Ecto neural progenitor cell (in vitro differentiated cells): ENCODE measurements at places on chromosomes 16 and 17.

GRCh38 chr16:825341-826061 is 25.0 kb upstream of the GNG13 start:
- DNase-seq, result no peak

DNA sequence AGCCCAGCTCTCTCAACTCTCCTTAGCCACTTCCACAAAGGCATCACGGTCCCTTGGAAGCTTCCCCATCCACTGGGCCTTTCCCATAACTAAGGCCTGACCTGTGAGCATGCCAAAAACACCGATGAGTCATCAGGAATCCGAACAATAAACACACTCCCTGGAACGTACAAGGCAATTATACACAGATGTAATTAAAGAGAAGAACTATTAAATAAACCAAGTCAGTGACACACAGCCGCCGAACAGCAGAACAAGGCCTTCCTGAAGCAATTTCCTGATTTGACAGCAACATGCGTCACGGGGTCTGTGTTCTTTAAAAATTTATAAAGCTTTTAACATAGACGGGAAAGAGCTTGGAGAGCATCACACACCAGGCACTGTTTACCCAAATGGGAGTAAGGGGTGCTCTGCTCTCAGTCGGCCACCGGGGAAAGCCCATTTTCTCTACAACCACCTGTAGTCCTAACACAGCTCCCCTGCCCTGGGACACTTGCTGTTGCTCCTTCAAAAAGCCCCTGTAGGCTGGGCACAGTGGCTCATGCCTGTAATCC is 29.4 kb downstream of the COG7 start:
- no peak for DNase-seq

DNA sequence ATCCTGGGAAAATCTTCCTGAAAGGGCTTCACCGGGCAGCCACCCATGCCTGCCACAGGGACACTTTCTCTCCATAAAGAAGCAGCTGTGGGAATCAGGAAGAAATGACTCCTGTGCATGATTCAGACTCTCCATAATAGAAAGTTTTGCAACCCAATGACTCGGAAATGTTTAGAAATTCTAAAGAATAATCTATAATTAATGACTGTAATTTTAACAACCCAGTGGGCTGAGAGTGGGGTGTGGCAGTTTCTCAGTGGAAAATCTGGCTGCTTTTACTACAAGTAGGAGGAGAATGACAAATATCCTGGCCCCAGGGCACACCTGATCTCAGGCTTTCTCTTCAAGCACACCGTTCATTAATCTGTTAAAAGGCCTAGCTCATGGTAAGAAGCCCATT is 25.7 kb downstream of the IRF8 start:
- no peak for DNase-seq

DNA sequence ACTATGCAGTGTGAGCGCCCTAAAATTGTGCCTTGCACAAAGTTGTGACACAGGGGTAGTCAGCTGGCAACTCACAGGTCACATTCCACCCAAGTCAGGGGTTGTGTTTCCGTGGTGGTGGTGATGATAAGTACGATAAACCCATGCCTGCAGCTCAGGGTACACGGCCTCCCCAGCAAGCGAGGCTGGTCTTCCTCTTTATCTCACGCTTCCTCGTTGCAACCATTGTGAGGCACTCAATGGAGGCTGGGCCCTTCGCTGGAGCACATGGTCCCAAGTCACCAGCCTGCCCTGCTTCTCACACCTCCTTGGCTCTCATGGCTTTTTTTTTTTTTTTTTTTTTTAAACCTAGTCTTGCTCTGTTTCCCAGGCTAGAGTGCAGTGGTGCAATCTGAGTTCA is 307.5 kb downstream of the CPPED1 start:
- DNase-seq, result no peak

- DNase-seq, result peak; percentile 37
These were observed 12.6 kb downstream of the OSBPL7 start for GRCh38 chr17:47808830-47809480.

DNA sequence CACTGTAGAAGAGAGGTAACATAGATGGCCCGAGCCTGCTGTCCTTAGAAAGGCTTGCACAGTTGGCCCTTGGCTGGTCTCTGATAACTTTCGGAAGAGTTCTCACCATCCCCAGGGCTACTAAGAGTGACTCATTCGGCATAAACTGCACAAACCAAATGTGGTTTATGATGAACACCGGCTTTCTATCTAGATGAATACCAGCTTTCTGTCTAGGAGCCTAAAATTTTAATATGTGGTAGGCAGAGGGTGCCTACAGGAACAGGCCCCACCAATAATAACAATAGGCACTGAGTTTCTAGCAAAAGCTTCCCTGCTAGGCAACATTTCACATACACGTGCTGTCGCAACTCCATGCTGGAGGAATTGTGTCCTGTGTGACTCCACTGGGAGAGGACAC is 15.4 kb downstream of the CNOT1 start:
- DNase-seq, result no peak

GRCh38 chr17:29038085-29038795 is 4.7 kb upstream of the PIPOX start:
- DNase-seq, result no peak

- DNase-seq, result no peak
These were observed 186.7 kb downstream of the MSI2 start for GRCh38 chr17:57442914-57443571.

- DNase-seq, result no peak
These were observed 47.3 kb downstream of the RPH3AL start for GRCh38 chr17:305090-305976.

DNA sequence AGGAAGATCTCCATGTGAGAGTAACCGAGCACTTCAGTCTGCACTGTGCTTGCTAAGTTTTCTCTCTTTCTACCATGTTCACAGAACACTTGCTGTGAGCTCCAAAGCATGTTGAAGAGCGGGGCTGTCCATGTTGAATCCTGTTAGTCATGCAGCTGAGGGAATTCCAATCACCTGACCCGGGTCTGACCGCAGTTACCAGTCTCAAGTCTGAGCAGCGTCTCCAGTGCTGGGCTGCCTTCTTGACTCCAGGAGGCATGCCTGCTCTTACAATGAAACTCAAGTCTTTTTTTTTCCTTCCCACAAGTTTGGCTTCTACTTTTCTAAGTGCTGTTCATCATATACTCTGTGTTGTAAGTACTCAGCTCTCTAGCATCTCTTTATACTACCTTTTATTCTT is 44.3 kb downstream of the HOXB1 start:
- peak; percentile 83 for DNase-seq
